Activated CD4-positive, alpha-beta memory T cell treated with anti-CD3 and anti-CD28 coated beads for 36 hours (primary cell): ENCODE measurements at places on chromosomes 5 and 9. TPM values are rescaled to one million over a fixed set of nuclear protein-coding genes. Genes with fewer than 3 reads are reported as not detected.

Gene CDC25C
- total RNA-seq, result 19.2 TPM

GRCh38 chr9:121786543-121786948 is 135.1 kb downstream of the DAB2IP start:
- peak; percentile 4 for DNase-seq
- no peak overlapping the region for H3K4me3 ChIP-seq
- H3K36me3 ChIP-seq, result no peaks in the 10 kb centered on the region
- H3K27me3 ChIP-seq, result peaks cover 2% of the 10 kb centered on the region

Gene EQTN
- not detected for total RNA-seq

- H3K27me3 ChIP-seq, result no peaks in the 10 kb centered on the region
- peaks cover 10% of the 10 kb centered on the region for H3K36me3 ChIP-seq
- DNase-seq, result peak; percentile 55
Measured at GRCh38 chr5:178895615-178896571, at the start of gene ZFP2. TSS of gene ZFP2 (plus strand) at chr5:178895913. CDS start at chr5:178931314, 35,401 bp downstream.

- DNase-seq, result no peak
- H3K4me1 ChIP-seq, result peaks cover 15% of the 10 kb centered on the region
- H3K27ac ChIP-seq, result no peak overlapping the region
- no peaks in the 10 kb centered on the region for H3K36me3 ChIP-seq
- no peak overlapping the region for H3K4me3 ChIP-seq
- peaks cover 17% of the 10 kb centered on the region for H3K27me3 ChIP-seq
Measured at GRCh38 chr5:97096191-97096590, 46.2 kb downstream of the LIX1 start.

Gene PCDHGA8
- not detected for total RNA-seq

GRCh38 chr9:107487521-107488374 is 1.8 kb downstream of the KLF4 start:
- H3K27me3 ChIP-seq, result peaks cover 58% of the 10 kb centered on the region
- H3K4me1 ChIP-seq, result peaks cover 17% of the 10 kb centered on the region
- no peak overlapping the region for H3K4me3 ChIP-seq
- H3K36me3 ChIP-seq, result no peaks in the 10 kb centered on the region

DNA sequence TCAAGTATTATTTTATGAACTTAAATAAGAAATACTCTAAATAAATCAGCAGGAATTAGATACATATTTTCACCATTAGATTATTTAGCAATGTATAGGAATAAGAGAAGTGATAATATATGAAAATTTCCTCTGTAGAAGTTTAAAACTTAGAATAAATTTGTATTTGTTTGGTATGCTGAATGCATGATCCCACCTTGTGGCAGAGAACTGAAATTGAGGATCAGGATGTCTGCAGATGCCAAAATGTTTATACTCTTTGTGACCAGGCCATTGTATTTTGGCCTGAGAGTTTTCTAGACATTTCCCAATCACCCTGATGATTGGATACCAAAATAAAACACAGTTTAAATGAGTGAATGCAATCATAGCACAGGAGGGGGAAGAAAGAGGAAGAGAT is 6.3 kb downstream of the TYRP1 start:
- no peak overlapping the region for H3K4me3 ChIP-seq
- H3K4me1 ChIP-seq, result no peaks in the 10 kb centered on the region
- H3K36me3 ChIP-seq, result no peaks in the 10 kb centered on the region
- H3K27ac ChIP-seq, result no peak overlapping the region
- no peaks in the 10 kb centered on the region for H3K27me3 ChIP-seq
- no peak for DNase-seq

DNA sequence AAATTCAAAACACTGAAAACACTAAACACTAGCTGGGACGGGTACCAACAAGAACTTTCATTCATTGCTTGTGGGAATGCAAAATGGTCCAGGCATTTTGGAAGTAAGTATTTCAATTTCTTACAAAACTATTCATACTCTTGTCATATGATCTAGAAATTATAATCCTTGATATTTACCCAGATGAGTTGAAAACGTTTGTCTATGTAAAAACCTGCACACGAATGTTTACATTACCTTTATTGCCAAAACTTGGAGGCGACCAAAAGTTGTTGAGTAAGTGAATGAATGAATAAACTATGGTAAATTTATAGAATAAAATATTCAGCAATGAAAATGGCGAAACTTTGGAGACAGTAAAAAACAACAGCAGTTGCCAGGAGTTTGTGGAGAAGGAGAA is 222.1 kb upstream of the EDIL3 start:
- no peak for DNase-seq
- no peak overlapping the region for H3K4me3 ChIP-seq
- H3K4me1 ChIP-seq, result no peaks in the 10 kb centered on the region
- no peaks in the 10 kb centered on the region for H3K36me3 ChIP-seq

DNA sequence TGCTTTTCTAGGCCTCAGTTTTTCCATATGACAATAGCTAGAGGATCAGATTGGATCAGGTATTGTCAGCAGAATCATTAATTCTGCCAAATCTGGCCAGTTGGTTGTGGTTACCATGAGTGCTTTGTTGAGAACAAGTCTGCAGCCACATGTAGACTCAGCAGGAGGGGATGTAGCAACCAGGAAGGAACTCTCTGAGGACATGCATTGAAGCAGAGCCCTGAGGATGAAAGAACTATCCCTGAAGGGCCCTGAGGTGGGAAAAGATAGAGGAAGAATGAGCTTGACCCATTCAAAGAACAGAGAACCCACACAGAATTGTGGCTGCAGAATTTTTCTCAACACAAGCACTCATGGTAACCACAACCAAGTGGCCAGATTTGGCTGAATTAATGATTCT is 60.1 kb upstream of the AFAP1L1 start:
- peaks cover 9% of the 10 kb centered on the region for H3K4me1 ChIP-seq
- H3K4me3 ChIP-seq, result no peak overlapping the region
- no peaks in the 10 kb centered on the region for H3K27me3 ChIP-seq

Gene EXD3
- total RNA-seq, result 13.5 TPM

DNA sequence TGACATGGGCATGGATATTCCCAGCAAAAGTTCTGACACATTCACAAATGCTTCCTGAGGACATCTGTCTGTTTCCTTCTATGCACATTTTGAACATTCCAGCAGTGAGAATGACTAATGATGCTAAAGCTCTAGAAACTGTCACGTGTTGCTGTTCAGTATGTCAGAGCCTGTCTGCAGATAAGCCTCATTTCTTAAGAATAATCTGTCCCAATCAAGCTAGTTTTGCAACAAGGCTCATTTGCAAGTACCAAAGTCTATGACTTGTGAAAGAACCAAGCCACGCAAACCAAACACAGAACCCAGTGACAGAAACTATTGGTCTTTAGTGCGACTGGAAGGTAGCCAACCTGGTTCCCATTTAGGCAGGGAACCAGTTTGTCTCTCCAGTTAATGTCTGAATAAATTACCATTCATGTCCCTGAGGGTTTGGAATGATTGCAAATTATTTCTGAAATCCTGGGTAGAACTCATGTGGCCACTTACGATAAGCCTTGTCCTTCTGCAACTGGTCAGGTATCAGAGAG is 178.5 kb downstream of the C9orf152 start:
- H3K4me1 ChIP-seq, result peaks cover 17% of the 10 kb centered on the region
- H3K4me3 ChIP-seq, result no peak overlapping the region
- H3K36me3 ChIP-seq, result no peaks in the 10 kb centered on the region
- H3K27ac ChIP-seq, result no peak overlapping the region

Gene PCA3
- not detected for total RNA-seq

- peaks cover 2% of the 10 kb centered on the region for H3K36me3 ChIP-seq
- no peak overlapping the region for H3K27ac ChIP-seq
- no peaks in the 10 kb centered on the region for H3K4me1 ChIP-seq
Measured at GRCh38 chr5:110012145-110012544, 322.4 kb downstream of the MAN2A1 start.

DNA sequence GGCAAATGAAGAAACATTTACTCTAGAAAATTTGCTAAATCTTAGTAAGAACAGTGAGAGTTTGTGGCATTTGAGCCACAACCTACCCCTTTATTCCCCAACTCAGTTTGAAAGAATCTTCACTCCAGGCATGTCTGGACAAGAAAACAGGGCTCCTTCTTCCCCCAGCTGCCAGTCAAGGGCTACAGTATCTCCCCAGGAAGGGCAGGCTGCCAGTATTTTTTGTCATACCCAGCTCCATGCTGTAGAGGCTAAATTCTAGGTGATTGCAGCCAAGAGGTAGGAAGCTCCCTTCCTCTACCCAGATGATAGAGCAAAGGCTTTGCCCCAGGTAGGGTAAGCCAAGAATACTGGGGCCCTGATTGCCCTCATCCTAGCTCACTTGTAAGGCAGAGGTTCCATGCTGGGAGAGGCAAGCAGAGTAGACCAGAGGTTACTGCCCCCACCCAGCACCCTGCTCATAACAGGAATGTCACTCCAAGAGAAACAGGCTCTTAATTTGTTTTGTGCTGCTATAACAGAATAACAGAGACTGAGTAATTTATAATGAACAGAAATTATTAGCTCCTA is 20.0 kb upstream of the GRPEL2 start:
- no peaks in the 10 kb centered on the region for H3K27me3 ChIP-seq
- DNase-seq, result no peak
- H3K27ac ChIP-seq, result no peak overlapping the region
- H3K4me1 ChIP-seq, result no peaks in the 10 kb centered on the region
- no peaks in the 10 kb centered on the region for H3K36me3 ChIP-seq
- no peak overlapping the region for H3K4me3 ChIP-seq

Gene GM2A
- 29.1 TPM for total RNA-seq

DNA sequence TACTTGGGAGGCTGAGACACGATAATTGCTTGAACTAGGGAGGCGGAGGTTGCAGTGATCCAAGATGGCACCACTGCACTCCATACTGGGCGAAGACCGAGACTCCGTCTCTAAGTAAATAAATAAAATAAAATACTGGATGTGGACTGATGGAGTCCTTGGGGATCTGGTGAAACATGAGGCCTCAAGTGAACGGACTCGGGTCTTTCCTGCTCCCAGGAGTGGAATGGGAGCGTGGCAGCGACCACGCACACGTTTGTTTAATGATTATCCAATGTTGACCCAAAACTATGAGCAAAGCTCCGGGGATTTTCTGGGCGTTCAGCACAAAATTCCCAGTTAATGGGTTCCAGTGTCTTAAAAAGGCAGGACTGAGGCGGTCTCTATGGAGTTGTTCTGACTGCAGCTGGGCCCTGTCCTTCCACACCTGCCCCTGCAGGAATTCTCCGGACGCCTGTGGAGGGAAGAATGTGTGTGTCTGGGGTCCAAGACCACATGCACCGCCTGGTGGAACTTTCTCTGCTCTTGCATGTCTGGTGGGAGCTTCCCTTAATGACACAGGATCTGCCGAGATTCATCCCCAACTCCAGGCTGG is 26.6 kb downstream of the NEK6 start:
- H3K27ac ChIP-seq, result no peak overlapping the region
- H3K4me1 ChIP-seq, result peaks cover 30% of the 10 kb centered on the region
- H3K4me3 ChIP-seq, result no peak overlapping the region
- DNase-seq, result no peak

Gene TRAF2
- total RNA-seq, result 41.4 TPM

GRCh38 chr5:143470120-143470519 is 66.6 kb upstream of the NR3C1 start:
- H3K36me3 ChIP-seq, result no peaks in the 10 kb centered on the region
- no peak overlapping the region for H3K4me3 ChIP-seq
- no peak overlapping the region for H3K27ac ChIP-seq
- no peak for DNase-seq

Gene FAXDC2
- total RNA-seq, result not detected

DNA sequence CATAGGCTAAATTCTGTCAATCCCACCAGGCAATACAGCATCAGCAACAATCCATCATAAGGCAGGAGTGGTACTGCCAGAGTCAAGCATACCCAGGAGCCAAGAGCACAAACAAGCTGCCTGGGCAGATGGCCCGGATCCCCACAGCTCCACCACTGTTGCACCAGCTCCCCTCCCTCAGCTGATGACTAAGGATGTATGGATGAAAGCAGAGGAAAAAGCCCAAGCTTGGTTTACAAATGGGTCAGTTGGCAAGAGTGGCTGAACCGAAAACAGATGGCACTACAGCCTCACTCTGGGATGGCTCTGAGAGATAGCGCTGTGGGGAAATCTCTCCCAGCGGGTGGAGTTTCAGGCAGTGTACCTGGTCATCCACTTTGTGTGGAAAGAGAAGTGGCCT is 29.4 kb downstream of the DROSHA start:
- DNase-seq, result no peak

- no peak overlapping the region for H3K27ac ChIP-seq
- no peak for DNase-seq
- no peak overlapping the region for H3K4me3 ChIP-seq
- H3K27me3 ChIP-seq, result no peaks in the 10 kb centered on the region
Measured at GRCh38 chr5:90307322-90307721, 102.2 kb downstream of the CETN3 start.

DNA sequence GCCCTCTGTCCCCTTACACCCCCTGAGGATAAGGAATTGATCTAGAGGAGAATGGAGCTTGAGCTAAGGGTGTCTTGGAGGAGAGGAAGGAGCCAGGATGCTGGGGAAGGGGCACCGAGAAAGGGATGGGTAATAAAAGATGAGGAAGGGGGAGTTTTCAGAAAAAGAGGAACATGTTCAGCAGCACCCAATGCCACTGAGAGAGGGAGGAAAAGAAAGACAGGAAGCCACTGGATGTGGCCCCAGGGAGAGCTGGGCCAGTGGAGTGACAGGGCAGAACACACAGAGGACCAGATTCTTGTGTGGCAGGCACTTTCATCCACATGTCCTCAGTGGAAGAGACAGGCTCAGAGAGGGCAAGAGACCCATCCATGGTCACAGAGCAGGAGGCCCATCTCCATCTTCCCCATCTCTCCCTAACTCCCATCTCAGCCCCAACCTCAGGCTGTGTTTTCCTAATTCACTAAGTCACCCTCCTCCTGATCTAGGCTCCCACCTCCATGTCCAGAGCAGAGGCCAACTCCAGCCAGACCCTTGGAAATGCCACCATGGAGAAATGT is 7.2 kb downstream of the PFN3 start:
- H3K27ac ChIP-seq, result no peak overlapping the region
- H3K4me3 ChIP-seq, result no peak overlapping the region
- DNase-seq, result no peak
- peaks cover 33% of the 10 kb centered on the region for H3K4me1 ChIP-seq

DNA sequence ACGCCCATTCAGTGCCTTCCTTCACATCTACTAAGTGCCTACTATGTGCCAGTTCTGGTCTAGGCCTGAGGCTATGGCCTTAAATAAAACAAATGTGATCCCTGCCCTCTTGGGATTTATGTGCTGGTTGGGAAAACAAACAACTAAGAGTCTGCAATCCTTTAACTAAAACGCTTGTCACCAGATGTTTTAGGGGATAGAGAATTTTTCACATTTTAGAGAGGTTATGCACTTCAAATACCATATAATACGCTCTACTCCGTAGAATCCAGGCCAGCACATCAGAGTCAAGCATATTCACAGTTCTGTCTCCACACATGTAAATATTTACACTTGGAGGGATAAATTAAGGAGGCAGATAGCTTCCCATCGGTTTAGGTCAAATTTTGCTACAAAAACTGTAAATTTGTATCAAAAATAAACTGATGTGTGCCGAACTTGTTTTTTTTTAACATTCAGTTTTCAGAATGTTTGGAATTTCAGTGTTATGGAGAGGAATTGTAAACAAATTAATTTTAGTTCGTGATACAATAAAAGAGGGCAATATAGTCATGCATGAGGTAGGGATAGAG is 22.0 kb upstream of the ADRA1B start:
- no peaks in the 10 kb centered on the region for H3K4me1 ChIP-seq
- H3K27me3 ChIP-seq, result peaks cover 17% of the 10 kb centered on the region
- DNase-seq, result no peak

- no peak for DNase-seq
- no peaks in the 10 kb centered on the region for H3K27me3 ChIP-seq
- H3K4me1 ChIP-seq, result no peaks in the 10 kb centered on the region
- H3K36me3 ChIP-seq, result peaks cover 30% of the 10 kb centered on the region
- H3K27ac ChIP-seq, result no peak overlapping the region
- H3K4me3 ChIP-seq, result no peak overlapping the region
Measured at GRCh38 chr5:116475338-116475737, 99.3 kb downstream of the SEMA6A start.
